SHP77 treated with DMSO at 0.1 percent for 48 hours (cell line): ENCODE measurements at places on chromosomes 7 and 10.

DNA sequence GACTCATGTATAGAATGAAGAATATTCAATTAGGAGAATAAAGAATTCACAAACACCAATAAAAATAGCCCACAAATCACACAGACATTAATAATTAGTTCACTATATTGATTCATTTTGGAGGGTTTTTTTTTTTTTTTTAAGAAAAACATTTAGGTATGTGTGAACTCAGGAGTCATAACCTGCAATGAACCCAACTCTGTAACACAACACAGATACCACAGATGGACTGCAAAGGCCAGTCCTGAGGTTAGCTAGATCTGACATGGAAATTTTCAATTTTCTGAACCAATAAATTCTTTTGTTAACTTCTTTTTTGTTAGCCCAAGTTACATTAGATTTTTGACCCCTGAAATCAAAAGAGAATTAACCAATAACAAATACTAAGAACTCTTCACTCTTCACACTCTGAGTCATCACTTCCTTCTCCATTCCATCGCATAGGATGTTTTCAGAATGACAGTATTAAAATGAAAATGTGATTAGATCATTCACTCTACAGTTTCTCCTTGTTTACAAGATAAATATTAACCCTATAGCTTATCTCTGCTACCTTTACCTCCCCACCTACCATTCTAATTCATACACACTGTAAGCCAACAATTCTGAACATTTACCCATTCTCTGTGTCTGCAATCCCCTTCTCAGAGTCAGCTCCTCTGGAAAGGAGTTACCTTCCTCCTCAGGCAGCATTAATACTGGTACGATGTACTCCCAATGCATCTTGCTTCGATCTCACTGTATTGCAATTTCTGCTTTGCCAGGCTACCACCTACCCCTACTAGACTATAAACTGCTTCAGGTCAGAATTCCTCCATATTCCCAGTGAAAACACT, 141.5 kb downstream of the LRRN3 start:
- DNase-seq, result no peak

- no peak for DNase-seq
Observed at GRCh38 chr7:142770661-142771352, at the start of gene PRSS2. Gene PRSS2, plus strand, starts transcription at chr7:142770970. Its CDS starts 13 bp downstream, at chr7:142770983.

GRCh38 chr7:135684136-135684535, 21.8 kb downstream of the STMP1 start:
- no peak for DNase-seq

DNA sequence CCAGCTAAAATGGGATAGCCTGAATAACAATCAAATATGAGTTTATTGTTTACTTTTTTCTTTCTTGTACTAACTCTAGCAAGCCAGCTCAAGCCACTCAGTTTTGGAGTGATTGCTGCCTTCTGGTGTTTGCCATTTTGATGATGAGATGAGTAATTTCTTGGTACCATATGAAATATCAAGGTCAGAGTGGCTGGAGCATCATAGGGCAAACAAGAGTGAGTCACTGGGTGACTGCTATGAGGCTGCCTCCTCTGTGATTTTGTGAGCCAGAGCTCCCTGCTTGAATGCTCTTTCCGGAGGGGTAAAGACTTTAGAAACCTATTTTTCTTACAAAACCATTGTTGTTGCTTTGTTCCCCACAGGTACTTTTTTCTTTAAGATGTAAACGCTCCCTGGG, 295.6 kb downstream of the PRKG1 start:
- no peak for DNase-seq

- DNase-seq, result no peak
Observed at GRCh38 chr7:155340071-155340531, 42.4 kb downstream of the INSIG1 start.

DNA sequence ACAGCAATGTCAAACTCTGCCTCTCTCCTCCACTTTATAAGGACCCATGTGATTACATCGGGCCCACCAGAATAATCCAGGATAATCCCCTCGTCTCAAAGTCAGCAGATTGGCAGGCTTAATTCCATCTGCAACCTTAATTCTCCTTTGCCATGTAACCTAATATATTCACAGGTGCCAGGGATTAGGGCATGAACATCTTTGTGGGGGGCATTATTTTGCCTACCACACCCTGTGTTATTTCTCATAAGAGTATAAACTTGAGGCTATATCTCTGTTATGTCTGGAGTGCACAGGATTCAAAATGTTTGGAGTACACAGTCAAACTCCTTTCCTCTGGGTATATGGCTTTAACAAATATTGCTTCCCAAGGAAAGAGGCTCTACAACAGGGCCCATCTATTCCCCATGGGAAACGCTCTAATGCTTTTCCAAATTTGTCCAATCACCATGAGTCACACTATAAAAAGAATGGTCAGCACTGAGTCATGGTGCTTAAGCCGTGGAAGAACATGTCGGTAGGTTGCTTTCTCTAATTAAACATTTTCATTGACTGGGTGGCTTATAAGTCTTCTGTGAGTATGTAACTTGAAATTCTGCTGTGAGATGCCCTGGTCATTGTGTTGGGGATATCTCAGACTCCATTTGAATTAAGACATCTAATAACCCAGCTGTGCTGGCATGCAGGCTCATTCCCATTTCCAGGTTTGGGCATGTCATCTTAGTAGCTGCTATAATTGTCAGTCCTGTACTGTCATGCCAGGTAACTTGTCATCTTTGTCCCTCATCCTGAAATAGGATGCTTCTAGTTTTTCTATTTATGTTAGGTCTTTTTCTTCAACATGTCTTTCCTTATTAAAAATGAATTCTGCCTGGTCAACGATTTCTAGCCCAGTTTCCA, 11.5 kb upstream of the AKR1B10 start:
- no peak for DNase-seq

DNA sequence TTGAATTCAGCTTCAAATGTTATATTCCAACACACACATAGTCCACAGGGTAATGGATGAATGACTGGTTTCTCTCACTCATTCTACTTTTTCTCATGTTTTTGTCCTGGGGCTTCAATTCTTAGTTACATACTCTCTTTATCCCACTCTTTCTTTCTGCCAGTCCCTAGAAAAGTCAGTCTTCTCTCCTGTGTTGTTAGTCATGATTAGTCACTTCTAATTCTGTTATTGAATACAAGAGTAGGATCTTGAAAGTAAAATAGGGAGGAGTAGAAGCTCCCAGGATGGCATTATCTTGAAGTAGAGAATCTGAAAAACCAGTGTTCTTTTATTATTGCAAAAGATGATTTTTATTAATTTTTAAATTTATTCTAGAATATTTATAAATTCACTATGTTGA, 45.5 kb upstream of the CALCR start:
- no peak for DNase-seq

DNA sequence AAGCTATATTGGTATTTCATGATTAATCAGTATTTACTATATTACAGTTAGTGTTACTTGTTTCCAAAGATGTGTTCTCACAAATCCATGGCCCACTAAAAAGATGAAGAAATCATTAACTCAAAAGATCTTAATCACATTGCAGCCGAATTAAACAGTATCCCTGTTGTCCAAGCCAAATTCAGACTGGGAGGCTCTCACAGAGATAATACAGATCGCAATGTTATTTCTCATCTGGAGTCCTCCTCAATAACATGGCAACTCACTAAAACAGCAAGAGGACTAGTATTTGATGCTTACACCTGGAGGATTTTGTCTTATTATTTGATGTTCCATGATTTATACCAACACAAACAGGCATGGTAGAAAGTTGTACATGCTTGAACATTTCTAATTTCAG, 23.4 kb downstream of the CYP51A1 start:
- DNase-seq, result no peak

GRCh38 chr7:69732203-69732602, 133.9 kb downstream of the AUTS2 start:
- DNase-seq, result no peak

DNA sequence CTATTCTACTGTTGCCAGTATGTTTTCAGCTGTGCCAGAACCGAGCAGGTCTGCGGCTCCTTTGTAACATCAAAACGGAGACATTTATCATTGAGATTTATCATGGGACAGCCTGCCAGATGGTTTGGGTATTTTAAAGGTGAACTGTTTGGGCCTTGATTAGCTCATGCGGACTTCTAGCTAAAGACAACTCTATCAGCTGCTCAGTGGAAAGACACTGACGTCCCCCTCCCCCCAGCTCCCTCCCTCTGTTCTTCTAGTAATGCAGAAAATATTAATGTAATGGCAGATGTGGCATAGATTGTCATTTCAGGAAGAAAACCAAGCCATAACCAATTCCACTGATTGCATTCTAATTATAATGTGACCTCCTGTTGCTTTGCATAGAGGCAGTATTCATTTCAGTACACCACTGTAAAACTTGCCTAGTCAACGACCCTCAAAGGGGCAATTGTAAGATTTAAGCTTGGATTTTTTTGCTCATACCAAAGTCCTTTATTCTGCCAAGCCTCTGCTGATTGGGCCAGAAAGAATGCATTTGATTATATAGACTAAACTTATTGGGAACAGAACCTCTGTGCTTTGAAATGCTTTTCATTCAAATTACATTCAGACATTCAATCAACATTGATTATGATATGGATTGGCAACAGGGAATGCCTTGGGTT, 966.8 kb downstream of the LRMDA start:
- no peak for DNase-seq

DNA sequence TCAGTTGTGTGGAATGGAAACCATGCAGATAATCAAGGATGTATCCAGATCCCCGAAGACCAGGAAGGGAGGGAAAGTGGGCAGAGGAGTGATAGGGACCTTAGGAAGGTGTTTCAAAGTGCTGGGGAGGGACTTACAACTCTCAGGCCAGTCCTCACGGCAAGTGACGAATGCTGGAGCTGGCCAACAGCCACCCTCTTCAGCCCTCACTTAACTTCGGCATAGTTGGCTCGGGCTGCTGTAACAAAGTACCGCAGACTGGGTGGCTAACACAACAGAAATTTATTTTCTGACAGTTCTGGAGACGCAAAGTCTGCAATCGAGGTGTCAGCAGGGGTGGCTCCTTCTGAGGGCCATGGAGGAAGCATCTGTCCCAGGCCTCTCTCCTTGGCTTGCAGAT, 265.9 kb upstream of the YAE1 start:
- DNase-seq, result no peak

DNA sequence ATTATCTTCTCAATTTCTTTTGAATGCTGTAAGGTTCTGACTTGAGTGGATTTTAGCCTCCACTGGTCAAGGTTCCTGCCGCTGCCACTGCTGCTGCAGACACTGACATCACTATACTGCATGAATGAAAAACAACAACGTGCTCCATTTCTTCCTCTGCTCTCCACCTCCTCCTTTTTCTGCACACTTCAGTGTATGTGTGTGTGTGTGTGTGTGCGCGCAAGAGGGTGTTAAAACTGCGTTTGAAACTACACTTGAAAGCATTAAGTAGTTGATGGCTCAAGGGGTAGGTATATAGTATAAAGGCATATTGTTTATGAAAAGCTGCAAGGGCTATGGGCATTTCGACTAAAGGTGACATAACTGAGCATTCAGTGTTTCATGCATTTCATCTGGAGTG, 3.5 kb downstream of the GLCCI1 start:
- no peak for DNase-seq

- no peak for DNase-seq
Observed at GRCh38 chr10:132833421-132834111, 47.6 kb upstream of the NKX6-2 start.

DNA sequence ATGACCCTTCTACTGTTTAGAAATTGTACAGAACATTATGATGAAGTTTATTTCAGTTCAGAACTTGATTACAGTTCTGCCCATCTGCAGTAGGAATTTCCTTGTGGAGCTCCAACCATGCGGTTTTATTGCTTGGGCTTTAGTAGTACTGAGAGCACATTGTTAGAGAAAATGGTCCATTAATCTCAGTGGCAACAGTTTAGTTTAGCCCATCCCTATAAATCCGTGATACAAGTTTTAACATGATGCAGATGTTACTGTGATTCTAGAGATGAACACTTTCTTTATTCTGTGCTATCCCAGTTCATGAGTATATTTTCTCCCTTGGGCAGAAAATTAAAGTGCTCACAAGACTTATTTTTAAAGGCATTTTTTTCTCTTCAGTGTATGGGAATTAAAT, 84.8 kb upstream of the FZD8 start:
- DNase-seq, result no peak

GRCh38 chr10:88980247-88980646, 10.4 kb upstream of the FAS start:
- no peak for DNase-seq

- no peak for DNase-seq
Observed at GRCh38 chr7:43201912-43202311, 89.5 kb downstream of the HECW1 start.

DNA sequence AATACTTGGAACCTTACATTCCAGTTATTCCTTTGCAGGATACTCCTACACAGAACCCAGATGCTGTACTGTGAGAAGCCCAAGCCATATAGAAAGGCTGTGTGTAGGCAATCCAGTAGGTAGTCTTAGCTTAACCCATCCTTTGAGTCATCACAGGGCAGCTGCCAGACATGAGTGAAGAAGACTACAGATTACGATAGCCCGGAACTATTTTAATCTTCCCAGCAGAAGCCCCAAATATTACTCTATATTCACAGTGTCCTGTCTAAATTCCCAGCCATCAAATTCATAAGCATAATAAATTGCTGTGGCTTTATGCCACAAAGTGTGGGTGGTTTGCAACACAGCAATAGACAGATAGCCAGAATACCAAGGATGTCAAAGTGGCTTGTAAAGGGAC, 474.1 kb upstream of the STEAP1 start:
- DNase-seq, result no peak
